ENCODE measurements at places on chromosomes 11 and 22.

DNA sequence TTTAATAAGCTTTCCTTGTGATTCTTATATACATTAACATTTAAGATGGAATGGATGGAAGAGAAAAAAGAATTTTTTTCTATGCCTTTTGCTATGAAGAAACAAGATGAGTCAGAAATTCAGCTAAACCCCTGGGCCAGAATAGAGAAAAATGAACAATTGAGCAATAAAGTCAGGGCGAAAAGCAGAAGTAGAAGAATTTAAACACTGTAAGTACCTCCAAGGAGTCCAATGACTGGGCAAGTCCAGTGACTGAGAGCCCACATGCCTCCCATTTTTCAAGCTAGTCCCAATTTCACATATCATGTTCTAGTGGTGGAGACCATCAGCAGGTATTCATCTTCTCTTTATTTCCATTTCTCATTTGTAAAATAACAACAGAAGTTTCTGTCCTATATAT is 18.6 kb upstream of the APLP2 start:
- DNase-seq: no peak

- no peak for DNase-seq
These were observed 49.4 kb upstream of the RAB1B start for GRCh38 chr11:66218846-66219620.

GRCh38 chr22:20590477-20591294 is 83.3 kb downstream of the MED15 start:
- no peak for DNase-seq

DNA sequence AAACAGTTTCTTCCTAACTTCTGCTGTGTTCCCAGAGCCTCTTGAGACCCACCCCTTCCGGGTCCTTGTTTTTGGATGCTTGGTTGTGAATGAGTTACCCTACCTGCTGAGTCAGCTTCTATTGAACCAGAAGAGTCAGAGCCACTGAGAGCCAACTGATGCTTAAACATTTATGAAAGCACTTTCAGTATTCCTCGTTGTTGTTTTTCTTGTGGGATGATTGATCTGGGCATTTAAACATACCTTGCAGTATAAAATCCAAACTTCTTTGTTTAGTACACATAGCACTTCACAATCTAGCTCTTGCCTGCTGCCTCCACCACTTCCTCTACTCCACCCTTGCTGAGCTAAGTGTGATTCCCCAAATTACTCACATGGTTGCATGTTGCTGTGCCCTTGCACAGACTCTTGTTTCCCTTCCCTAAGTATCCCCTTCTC is 5.5 kb downstream of the PRSS23 start:
- DNase-seq: no peak

DNA sequence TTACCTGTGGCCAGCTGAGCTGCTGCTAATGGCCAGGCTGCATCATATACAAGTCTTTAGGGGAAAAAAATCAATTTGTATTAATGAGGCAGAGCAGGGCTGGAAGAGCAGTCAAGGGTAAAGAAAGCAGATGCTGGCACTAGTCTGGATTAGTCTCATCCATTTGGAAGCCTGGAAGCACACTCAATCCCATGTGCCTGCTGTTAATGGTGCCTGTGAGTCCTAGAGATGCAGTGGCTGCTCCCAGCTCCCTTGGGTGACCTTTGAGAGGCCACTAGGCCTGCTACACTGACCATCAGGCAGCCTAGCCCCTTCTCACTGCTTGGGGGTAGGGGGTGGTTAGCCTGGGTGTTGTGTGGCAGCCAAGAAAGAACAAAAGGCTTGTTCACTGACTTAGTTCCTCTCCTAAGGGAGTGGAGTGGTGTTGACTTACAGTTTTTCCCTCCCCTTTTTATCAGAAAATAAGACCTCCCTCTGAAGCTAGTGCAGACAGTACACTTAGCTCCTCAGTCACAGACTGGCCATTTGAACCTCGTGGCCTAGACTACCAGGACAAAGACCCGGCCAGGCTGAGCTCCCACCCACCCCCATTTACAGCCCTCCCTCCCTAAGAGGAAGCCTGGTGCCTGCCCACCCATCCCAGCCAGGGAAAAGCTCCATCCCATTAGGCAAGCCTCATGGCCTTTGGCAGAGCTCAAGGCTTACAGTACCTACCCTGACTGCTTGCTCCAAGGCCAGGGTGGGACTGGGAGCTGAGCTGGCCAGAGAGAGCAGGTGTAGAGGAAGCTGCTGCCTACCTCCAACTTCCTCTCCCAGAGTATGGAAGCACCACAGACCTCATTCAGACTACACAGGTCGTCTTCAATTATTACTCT is 7.8 kb downstream of the PIK3IP1 start:
- no peak for DNase-seq

GRCh38 chr11:69078930-69079605 is 30.3 kb downstream of the TPCN2 start:
- DNase-seq: no peak

- DNase-seq: no peak
These were observed 2.8 kb upstream of the NDUFS8 start for GRCh38 chr11:68027667-68028066.

- no peak for DNase-seq
These were observed 30.7 kb upstream of the CLDN5 start for GRCh38 chr22:19554834-19555404.

DNA sequence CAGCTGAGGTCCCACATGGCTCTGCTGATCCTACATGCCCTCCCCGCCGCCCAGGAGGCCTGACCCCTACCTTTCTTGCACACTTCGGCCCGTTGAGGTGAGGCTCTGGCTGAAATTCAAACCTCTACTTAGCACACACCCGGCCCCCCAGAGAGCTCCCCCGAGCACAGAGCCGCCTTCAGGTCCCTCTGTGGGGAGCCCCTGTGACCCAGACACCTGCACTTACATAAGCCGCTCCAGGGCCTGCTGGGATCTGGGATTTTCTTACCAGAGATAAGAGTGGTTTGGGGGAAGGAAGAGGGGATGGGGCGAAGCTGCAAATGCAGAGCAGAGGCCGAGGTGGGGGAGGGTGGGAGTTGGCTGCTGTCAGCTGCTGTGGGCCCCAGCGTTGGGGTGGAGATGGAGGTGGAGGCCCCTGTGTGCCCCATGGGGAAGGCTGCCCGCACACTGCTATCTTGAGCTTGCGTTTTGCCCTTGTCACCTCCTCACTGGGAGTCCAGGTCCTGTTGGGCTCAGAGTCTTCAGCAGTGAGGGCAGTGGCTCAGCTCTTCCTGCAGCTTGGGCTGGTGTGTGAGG is 30.6 kb downstream of the CAPN1 start:
- no peak for DNase-seq

DNA sequence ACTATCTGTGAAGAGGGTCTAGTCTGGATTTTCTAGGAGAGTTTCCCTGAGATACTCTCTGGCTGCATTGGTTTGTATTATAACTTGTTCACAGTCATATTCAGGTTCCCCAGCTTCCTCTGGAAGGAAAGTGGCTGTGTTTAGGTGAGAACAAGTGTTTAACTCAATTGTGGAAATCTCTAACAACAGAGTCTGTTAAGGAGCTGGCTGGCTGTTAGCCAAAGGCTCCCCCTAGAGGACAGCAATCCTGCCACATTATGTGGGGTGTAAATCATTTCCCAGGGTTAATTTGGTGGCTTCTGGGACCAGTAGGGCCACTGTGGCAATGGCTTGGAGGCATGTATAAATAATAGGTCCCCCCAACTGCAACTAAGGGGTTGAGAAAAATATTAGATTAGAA is 18.4 kb downstream of the MS4A6E start:
- no peak for DNase-seq

Data from stimulated activated CD4-positive, alpha-beta T cell treated with anti-CD3 and anti-CD28 coated beads, Interleukin-4, amount 100 ng/mL, for 48 hours (primary cell).